ENCODE measurements at places on chromosomes 4 and X.
A peak's percentile ranks its signal among the peaks of the same experiment; 100 is the strongest.

DNA sequence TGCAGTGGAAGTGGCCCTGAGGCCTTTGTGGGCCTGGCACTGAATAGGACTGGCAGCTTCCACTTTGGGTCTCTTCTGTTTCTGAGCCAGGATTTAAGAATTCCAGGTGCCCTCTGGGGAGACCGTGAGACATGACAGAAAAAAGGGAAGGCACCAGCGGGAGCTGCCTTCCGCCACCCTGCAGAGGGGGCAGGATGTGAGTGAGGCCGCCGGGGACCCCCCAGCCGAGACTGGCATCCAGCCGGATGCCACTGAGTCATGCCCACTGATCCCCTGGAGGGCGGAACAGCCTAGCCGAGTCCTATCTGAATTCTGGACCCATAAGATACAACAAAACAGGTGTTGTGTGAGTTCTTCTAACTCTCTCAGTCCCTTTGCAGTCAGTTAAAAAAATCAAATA is 41.3 kb downstream of the C4orf50 start:
- no peak for DNase-seq

DNA sequence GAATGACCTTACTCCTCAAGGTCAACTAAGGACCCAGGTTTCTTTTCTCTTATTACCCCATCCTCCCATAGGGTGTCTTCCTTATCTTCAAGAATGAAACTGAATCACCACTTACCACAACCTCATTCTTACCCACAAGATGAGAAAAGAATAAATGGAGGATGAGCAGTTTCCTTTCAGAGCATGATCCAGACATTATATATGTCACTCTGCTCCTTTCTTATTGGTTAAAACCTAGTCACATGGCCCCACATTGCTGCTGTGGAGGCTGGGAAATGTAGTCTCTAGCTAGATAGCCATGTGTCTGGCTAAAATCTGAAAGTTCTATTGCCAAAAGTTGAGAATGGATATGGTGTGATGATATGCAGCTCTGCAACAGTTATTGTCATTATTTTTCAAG is 62.4 kb upstream of the RAI2 start:
- no peak for DNase-seq

GRCh38 chr4:113908829-113909228 is 70.6 kb downstream of the ARSJ start:
- no peak for DNase-seq

DNA sequence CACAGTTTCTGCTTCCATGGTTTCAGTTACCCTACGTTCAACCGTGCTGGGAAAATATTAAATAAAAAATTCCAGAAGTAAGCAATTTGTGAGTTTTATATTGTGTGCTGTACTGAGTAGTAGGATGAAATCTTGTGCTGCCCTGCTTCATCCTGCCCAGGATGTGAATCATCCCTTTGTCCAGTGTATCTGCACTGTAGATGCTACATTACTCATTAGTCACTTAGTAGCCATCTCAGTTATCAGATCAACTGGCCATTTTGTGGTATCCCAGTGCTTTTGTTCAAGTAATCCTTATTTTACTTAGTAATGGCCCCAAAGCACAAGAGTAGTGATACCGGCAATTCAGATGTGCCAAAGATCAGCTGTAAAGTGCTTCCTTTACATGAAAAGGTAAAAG is 97.9 kb downstream of the COX18 start:
- peak; percentile 91 for DNase-seq

DNA sequence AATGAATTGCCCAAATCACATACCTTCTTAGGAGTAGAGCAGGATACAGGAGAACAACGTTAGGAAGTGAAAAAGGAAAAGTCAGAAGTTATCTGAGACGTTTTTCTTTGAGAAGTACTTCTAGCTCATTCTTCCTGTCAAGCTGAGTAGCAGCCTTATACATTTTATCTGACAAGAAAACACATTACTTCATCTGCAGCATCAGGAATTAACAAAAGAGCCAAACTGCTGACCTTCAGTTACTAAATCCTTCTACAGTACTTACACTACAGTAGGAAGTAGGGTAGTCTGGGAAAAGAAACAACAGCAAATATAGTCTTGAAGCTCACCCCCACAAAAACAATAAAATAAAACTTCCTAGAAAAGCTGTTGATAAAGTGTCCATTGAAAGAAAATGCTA is 57.0 kb downstream of the ATP11C start:
- DNase-seq: no peak

DNA sequence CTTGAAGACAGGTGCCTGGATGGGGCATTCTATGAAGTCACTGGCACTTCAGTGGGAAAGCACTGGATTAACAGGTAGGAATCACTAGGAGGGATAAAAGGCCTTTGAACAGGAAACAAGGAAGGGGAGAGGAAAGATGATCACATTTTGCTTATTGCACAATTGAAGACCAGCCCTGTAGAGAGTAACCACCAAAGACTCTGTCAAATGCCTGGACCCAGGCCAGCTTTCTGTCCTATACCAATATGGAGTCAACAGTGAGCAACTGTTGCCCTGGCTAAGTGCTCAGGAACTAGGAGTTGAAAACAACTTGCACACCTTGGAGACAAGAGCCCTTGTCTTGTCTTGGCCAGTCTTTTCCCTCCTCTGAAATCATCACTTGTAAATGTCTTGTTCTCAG is 14.1 kb upstream of the RTL3 start:
- no peak for DNase-seq

- no peak for DNase-seq
Observed at GRCh38 chr4:22496165-22496813, 19.6 kb downstream of the ADGRA3 start.

DNA sequence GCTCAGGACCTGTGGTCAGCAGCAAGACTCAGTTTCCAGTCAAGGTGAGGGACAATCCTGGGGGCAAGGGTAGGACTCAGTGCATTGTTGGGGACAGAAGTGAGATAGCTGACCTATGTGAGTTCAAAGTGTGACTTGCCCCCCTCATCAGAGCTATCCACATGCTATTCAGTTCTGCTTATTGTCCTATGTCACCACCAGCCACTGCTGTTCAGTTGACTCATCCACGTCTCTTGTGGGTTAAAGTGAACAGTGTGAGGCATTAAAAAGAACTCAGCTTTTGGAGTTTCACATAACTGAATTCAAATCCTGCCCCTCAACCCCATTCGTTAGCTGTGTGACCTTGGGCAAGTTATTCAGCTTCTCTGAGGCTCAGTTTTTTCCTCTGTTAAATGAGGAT is 4.4 kb upstream of the APLN start:
- peak; percentile 33 for DNase-seq
